GM12878 (cell line): ENCODE measurements at places on chromosomes 12 and 14. TPM values are rescaled to one million over a fixed set of nuclear protein-coding genes. Genes with fewer than 3 reads are reported as not detected.
A peak's percentile ranks its signal among the peaks of the same experiment; 100 is the strongest.

- H3K27me3 ChIP-seq, result no peaks in the 10 kb centered on the region
- H3K4me1 ChIP-seq, result peaks cover 5% of the 10 kb centered on the region
- peak overlapping the region; percentile 97 for H3K4me3 ChIP-seq
- H3K36me3 ChIP-seq, result no peaks in the 10 kb centered on the region; the same call in 1 of the 2 replicates
Measured at GRCh38 chr14:49893309-49894213, 679 bp downstream of the ARF6 start.

DNA sequence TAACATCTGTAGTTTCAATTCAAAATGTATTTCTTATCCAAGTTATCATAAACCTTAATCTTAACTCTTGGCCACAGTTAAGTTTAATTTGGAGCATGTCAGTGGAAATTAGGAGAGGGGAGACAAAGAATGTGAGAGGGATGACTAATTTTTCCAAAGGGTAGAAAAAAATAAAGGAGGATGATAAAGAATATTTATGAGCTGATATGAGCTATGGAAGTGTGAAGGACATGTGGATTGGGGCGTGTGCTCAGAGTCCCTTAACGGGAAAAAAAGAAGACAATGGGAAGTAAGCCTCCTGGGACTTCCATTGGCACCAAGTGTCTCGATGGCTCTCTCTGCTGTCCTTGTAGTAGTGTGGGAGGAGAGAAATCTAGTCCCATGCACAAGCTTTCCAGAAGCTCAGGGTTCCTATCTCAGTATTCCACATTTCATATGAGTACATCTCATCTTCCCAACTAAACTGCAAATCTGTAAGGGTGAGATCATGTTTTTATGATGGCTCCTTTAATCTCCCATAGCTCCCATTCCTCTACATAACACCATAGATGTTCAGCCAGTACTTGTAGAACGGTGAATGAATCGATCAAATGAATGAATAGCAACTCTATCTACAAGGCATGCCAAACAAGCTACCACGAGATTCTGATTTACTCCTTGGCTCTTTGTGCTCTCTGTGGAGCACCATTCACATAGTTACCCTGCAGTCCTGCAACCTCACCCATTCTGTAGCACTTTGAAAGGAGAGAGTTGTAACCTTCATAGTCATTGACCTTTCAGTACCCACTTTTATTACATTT, 27.4 kb downstream of the BCL2L14 start:
- H3K27ac ChIP-seq, result no peak overlapping the region
- no peaks in the 10 kb centered on the region for H3K4me1 ChIP-seq
- H3K4me3 ChIP-seq, result no peak overlapping the region
- H3K27me3 ChIP-seq, result no peaks in the 10 kb centered on the region
- H3K36me3 ChIP-seq, result no peaks in the 10 kb centered on the region
- no peak for DNase-seq

DNA sequence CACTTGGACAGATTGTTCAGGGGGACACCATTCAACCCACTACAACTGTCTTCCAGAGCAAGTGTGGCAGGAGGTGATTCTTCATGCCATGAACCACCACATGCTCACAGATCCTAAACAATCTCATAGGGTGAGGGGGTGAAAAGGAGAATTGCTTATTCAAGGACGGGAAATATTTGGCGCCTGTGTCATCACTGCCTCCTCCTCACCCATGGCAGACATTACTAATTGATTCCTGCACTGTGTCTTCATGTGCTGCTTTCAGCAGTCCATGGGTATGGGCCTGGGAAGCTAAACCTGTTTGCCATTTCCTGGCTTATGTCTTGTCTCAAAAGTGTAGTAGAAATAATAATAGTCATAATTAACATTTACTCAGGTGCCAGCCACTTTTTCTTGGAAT, 31.3 kb downstream of the MMAB start:
- H3K27me3 ChIP-seq, result no peaks in the 10 kb centered on the region
- H3K4me1 ChIP-seq, result no peaks in the 10 kb centered on the region
- no peaks in the 10 kb centered on the region for H3K36me3 ChIP-seq
- H3K27ac ChIP-seq, result no peak overlapping the region
- no peak for DNase-seq

DNA sequence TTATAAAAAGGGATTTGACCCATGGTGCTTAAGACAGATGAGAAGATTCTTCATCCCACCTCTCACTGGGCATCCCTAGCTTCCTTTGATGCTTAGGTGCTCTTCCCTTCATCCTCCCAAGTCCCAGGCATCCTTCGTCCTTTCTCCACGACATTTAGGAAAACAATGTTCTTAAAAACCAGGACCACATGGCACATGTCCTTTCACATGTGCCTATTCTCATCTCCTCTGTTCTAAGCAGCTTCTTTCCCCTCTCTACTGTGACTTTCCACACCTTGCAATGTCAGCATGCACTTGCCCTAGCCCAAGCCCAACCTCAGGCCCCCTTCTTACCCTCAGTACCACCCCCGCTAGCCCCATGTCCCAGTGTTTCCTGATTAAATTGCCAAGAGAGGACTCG, 12.2 kb downstream of the TPH2 start:
- H3K4me1 ChIP-seq, result no peaks in the 10 kb centered on the region
- no peaks in the 10 kb centered on the region for H3K27me3 ChIP-seq
- no peak overlapping the region for H3K4me3 ChIP-seq

- H3K27ac ChIP-seq, result no peak overlapping the region
- peak; percentile 23 for DNase-seq
- H3K4me1 ChIP-seq, result peaks cover 16% of the 10 kb centered on the region
- H3K36me3 ChIP-seq, result no peaks in the 10 kb centered on the region
- H3K27me3 ChIP-seq, result no peaks in the 10 kb centered on the region
- no peak overlapping the region for H3K4me3 ChIP-seq
Measured at GRCh38 chr14:100294213-100294962, 11.9 kb downstream of the SLC25A29 start.

- H3K36me3 ChIP-seq, result no peaks in the 10 kb centered on the region
- H3K27ac ChIP-seq, result no peak overlapping the region; the same call in 1 of the 2 replicates
- H3K4me1 ChIP-seq, result peaks cover 10% of the 10 kb centered on the region
Measured at GRCh38 chr12:57614178-57614947, 3.1 kb downstream of the ARHGEF25 start.

- no peak overlapping the region for H3K27ac ChIP-seq
- H3K36me3 ChIP-seq, result no peaks in the 10 kb centered on the region
- no peaks in the 10 kb centered on the region for H3K27me3 ChIP-seq
- H3K4me3 ChIP-seq, result no peak overlapping the region
- peaks cover 21% of the 10 kb centered on the region for H3K4me1 ChIP-seq
Measured at GRCh38 chr14:62029569-62029924, 267.3 kb downstream of the SNAPC1 start.

DNA sequence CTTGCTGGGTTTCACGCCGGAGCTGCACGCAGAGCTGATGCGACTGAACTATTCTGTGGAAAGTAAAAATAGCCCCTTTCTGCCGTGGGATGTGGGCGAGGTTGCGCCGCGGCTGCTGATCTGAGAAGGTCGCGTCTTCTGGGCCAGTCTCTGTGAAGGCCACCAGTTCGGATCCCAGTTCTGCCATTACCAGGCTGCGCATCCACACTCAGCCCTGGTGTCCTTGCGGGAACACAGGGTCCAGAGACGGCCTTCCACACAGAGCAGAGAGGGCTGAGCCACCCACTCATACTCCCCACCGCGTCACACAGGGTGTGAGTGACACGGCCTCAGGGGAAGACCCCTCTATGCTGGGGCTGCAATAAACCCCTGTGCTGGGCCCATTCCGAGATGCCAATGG, 13.9 kb downstream of the GALNT9 start:
- no peak overlapping the region for H3K27ac ChIP-seq
- no peaks in the 10 kb centered on the region for H3K36me3 ChIP-seq
- DNase-seq, result no peak
- H3K4me1 ChIP-seq, result no peaks in the 10 kb centered on the region
- H3K4me3 ChIP-seq, result no peak overlapping the region

Gene C14orf132
- 0.05 and 0.19 TPM in 2 replicates for total RNA-seq

- H3K36me3 ChIP-seq, result no peaks in the 10 kb centered on the region
- no peak overlapping the region for H3K4me3 ChIP-seq
- no peak for DNase-seq
- peaks cover 18% of the 10 kb centered on the region for H3K4me1 ChIP-seq
- no peaks in the 10 kb centered on the region for H3K27me3 ChIP-seq
- no peak overlapping the region for H3K27ac ChIP-seq
Measured at GRCh38 chr14:61891170-61891569, 128.9 kb downstream of the SNAPC1 start.

Gene DUSP6
- 0.48 and 0.69 TPM in 2 replicates for total RNA-seq

Gene BMP4
- 0.46 and 0.85 TPM in 2 replicates for total RNA-seq

DNA sequence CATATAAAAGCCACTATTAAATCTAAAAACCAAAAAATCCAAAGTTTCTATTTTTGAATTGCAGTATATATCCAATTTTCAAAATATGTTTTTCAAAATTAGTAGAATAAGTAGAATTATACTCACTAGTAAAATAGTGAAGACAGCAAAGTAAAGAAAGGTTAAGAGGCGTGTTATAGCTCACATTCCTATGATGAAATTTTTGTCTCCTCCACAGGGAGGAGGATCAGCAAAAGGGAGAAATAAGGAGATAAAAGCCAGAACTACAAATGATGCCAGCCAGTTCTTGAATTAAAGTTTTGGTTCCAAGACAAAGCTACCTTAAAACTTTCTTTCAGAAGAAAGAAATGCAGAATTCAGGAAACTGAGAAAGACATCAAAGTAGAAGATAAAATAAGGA, 50.0 kb downstream of the C2CD5 start:
- DNase-seq, result no peak
- no peaks in the 10 kb centered on the region for H3K4me1 ChIP-seq
- H3K27me3 ChIP-seq, result no peaks in the 10 kb centered on the region
- H3K27ac ChIP-seq, result no peak overlapping the region

DNA sequence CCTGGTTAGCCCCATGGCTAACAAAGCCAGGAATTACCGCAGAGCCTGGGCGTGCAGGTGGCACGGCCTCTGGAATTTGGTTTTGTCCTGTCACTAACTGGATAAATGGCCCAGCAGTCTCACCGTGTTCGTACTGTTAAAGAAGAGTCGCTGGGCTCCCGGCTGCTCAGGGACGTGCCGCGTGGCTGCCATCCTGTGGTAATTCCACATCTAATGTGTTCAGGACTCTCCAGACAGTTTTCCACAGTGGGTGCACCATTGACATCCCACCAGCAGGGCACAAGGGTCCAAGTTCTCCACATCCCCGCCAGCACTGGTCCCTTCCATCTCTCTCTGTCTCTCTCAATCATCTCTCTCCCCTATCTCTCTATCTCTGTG, 19.6 kb downstream of the NOC4L start:
- H3K36me3 ChIP-seq, result no peaks in the 10 kb centered on the region
- H3K4me1 ChIP-seq, result no peaks in the 10 kb centered on the region
- H3K27me3 ChIP-seq, result no peaks in the 10 kb centered on the region
- H3K4me3 ChIP-seq, result no peak overlapping the region
- DNase-seq, result no peak

DNA sequence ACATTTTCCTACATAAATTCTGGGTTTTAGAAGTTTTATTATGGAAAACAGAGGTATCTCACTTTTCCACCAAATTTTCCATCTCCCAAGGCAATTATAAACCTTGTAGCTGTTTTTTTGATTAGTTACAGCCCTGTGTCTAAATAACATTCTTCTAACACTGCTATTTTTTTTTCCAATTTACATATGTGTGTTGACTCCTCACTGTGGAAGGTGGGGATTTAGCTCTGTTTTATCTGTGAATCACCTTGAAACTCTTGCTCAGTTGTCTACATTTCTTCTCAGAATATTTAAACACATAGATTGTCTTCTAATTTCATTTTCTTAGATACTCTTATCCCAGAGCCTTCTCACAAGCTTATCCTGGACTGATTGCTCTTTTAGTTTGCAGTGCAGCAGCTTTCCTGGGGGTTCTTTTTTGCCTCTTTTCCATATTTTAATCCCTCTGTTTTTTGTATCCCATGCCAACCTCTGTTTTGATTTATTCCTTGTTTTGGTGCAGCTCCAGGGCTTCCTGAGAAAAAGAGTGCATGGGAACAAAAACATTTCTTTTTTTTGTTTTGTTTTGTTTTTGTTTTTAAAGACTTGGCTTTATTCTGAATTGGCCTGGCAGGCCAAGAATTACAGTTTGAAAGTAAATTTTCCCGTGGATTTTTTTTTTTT, 36.7 kb downstream of the TBC1D15 start:
- no peaks in the 10 kb centered on the region for H3K4me1 ChIP-seq
- no peak overlapping the region for H3K27ac ChIP-seq
- no peak for DNase-seq

- H3K27me3 ChIP-seq, result no peaks in the 10 kb centered on the region
- DNase-seq, result no peak
- H3K36me3 ChIP-seq, result no peaks in the 10 kb centered on the region
- H3K4me1 ChIP-seq, result no peaks in the 10 kb centered on the region
- no peak overlapping the region for H3K27ac ChIP-seq
Measured at GRCh38 chr12:58176296-58176869, 235.0 kb downstream of the ATP23 start.

- H3K4me1 ChIP-seq, result no peaks in the 10 kb centered on the region
- H3K4me3 ChIP-seq, result no peak overlapping the region
- DNase-seq, result no peak
- H3K27ac ChIP-seq, result no peak overlapping the region
Measured at GRCh38 chr14:95225251-95225887, 68.0 kb upstream of the DICER1 start.

Gene KRT2
- total RNA-seq, result 0.08 TPM in 1 of 2 replicates, not detected in the other

Gene SLCO1B3
- not detected in 2 replicates for total RNA-seq

- DNase-seq, result no peak
- no peaks in the 10 kb centered on the region for H3K36me3 ChIP-seq
- no peaks in the 10 kb centered on the region for H3K27me3 ChIP-seq
- no peak overlapping the region for H3K4me3 ChIP-seq
- no peak overlapping the region for H3K27ac ChIP-seq
Measured at GRCh38 chr14:99554184-99554583, 49.8 kb downstream of the CCDC85C start.

GRCh38 chr14:105061428-105062047, 3.7 kb downstream of the GPR132 start:
- no peak for DNase-seq
- H3K27ac ChIP-seq, result peak overlapping the region; percentile 93
- peak overlapping the region; percentile 71 for H3K4me3 ChIP-seq
- H3K27me3 ChIP-seq, result no peaks in the 10 kb centered on the region
- peaks cover 16% of the 10 kb centered on the region; the same call in 1 of the 2 replicates for H3K36me3 ChIP-seq

GRCh38 chr12:9872742-9873141, 3.6 kb upstream of the CLEC2B start:
- H3K27ac ChIP-seq, result no peak overlapping the region
- H3K27me3 ChIP-seq, result no peaks in the 10 kb centered on the region
- no peaks in the 10 kb centered on the region for H3K4me1 ChIP-seq
- no peak for DNase-seq

- no peak overlapping the region for H3K27ac ChIP-seq
- H3K4me1 ChIP-seq, result no peaks in the 10 kb centered on the region
- no peaks in the 10 kb centered on the region for H3K36me3 ChIP-seq
Measured at GRCh38 chr12:43106355-43106754, 445.6 kb downstream of the ADAMTS20 start.

Gene INHBE
- 0.64 and 0.77 TPM in 2 replicates for total RNA-seq

Gene DYNC1H1
- 288 and 291 TPM in 2 replicates for total RNA-seq

Gene KRT6A
- not detected in 2 replicates for total RNA-seq

Gene CMA1
- total RNA-seq, result not detected in 2 replicates

Gene DNAI7
- not detected in 2 replicates for total RNA-seq

DNA sequence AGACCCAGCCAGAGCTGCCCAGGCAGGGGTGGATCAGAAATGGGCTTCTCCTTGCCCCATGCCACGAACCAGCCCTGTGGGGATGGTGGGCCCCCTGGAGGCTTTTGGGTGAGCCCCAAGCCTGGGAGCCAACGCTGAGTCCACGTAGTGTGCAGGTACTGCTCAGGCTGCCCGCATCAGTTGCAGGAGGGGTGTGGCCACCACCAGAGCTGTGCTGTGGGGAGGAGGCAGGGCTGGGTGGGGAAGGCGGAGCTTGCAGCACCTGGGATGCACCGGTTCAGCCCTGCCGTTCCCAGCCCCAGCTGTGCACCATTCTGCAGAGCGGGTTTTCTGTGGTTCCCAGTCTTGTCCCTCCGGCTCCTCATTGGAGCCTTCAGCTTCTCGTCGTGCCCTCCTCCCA, 36.3 kb downstream of the IL31 start:
- H3K27me3 ChIP-seq, result no peaks in the 10 kb centered on the region
- peaks cover 2% of the 10 kb centered on the region; the same call in 1 of the 2 replicates for H3K36me3 ChIP-seq
- no peak overlapping the region for H3K27ac ChIP-seq
- H3K4me1 ChIP-seq, result no peaks in the 10 kb centered on the region
- H3K4me3 ChIP-seq, result no peak overlapping the region
